ENCODE measurements at places on chromosomes 16 and 17.

- no peak for DNase-seq
Measured at GRCh38 chr17:79910985-79911361, 71.7 kb upstream of the CBX4 start.

- no peak for DNase-seq
Measured at GRCh38 chr16:72926177-72927070, 121.5 kb downstream of the ZFHX3 start.

DNA sequence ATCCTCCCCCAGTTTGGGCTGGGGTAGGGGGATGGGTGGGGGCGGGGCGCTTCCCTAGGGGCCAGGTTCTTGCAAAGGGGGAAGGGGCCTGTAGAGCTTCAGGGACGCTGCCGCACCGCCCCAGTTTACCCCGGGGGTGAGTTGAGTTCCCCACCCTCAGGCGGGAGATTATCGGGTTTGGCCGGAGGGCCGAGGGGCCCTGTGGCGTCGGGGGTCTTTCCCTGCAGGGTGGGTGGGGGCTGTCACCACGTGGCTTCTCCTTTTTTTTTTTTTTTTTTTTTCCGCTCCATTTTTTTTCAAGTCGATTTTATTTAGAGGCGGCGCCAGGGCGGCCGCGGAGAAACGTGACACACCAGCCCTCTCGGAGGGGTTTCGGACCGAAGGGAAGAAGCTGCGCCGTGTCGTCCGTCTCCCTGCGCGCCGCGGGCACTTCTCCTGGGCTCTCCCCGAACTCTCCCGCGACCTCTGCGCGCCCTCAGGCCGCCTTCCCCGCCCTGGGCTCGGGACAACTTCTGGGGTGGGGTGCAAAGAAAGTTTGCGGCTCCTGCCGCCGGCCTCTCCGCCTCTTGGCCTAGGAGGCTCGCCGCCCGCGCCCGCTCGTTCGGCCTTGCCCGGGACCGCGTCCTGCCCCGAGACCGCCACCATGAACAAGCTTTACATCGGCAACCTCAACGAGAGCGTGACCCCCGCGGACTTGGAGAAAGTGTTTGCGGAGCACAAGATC, at the start of gene IGF2BP1:
IGF2BP1 (plus strand) TSS at position 283 of the 724 bp plus-strand sequence; CDS start at position 644, 361 bp downstream.
- DNase-seq = no peak

DNA sequence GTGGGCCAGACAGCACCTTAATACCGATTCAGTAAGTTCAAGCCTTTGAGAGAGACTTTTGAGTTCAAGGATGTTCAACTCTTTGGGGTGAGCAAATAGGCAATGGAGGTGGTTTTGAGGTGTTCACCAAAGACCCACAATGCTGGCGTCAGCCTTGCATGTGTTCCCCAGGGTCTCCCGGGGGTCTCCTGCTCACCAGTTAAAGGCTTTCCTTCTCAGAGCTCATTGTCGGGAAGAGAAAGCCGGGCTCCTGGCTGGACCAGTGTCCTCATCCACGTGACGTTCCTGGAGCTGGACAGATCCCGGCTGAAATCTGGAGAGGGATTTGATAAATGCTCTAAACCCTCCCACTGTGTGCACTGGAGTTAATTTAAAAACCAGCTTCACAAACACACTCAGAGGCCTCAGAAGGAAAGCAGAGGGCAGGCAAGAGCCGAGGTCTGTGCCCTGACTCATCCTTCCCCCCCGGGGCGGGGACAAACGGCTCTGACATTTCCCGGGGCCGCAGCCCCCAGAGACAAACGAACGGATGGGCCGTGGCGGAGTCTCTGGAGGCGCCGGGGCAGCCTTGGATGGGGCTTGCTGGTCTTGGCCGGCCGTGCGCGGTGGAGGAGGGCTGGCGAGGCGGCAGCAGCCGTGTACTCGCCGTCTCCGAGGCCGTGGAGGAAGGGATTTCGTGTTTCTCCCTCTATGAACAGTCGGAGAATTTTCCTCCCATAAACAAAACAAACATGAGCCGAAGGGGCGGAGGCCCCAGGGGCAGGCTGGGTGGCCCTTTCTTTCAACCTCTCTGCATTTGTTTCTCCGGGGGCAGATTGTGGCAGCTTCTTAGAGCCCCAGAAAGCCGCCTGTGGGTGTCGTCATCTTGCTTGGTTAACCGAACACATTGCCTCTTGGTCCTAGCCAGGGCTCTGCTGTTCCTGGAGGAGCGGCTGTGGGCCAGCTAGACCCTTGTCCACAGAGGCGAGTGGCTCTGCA, 94.2 kb downstream of the NTN1 start:
- no peak for DNase-seq

GRCh38 chr17:81250286-81251093, 11.4 kb downstream of the NDUFAF8 start:
- no peak for DNase-seq

GRCh38 chr17:53061446-53061845, 761.3 kb upstream of the KIF2B start:
- DNase-seq = no peak

DNA sequence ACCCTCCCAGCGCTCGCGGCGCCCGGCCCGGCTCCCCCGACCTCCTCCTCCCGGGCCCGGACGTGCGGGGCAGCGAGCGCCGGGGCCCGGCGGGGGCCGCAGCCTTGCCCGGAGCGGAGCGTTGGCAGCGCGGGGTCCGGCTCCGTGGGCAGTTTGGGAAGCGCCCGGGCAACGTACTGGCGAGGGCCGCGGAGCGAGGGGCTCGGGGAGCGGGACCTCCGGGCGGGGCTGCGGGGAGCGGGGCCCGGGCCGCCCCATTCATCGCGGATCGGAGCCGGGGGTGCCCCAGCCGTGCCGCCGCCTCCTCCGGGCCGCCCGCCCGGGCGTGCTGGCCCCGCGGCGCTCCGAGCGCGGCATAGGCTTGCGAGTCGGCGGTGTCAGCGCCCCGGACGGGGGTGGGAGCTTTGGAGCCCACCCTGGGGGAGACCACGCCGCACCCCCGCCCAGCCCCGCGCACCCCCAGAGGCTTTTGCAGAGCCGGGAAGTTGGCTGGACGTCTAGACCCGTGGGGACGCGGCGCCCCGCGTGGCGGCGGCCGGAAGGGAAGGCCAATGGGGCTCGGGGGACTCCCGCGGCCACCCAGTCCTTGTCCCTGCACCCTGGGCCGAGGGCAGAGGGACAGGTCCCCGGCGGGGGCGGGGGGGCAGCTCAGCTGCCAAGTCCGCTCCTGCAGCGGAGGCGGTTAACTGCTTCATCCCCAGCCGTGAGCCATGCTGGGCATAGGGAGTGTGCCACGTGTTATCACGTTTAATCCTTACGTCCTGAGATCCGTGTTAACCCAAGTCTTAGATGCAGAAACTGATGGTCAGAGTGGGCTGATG, 852 bp downstream of the ZNF469 start:
- no peak for DNase-seq

DNA sequence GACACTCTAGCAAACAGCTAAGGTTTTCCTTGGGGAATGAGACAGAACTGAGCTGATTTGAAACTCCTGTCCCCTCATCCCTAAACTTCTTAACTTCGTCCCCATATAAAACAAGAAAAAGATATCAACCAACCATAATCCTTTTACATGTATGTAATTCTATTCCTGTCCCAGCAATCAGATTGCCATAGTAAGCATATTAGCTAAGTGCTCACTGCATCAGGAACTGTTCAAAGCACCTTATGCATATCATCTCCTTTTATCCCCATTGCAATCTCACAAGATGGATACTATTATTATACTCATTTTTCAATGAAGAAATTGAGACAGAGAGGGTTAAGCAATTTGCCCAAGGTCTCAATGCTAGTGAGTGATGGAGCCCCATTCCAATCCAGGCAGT, 6.8 kb downstream of the KIF18B start:
- no peak for DNase-seq

DNA sequence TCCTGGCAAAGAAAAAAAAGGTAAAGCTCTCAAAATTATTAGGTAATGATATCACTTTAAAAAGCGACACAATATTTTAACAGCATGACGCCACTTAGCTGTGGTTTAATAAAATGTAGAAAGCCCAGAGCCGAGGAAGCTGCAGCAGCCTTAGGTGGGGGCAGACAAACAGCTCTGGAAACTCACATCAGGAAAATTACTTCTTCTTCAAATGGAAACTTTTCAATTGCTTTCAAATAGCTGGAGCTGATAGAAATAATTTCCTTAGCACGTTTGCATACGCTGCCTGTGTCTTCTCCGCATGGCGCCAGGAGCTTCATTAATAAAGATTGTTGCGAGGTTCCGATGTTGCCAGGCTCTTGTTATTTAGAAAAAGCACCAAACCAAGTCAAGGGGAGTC, 835.3 kb upstream of the EEF2KMT start:
- DNase-seq = no peak

GRCh38 chr16:27471661-27472060, 69.7 kb downstream of the IL21R start:
- DNase-seq = no peak

DNA sequence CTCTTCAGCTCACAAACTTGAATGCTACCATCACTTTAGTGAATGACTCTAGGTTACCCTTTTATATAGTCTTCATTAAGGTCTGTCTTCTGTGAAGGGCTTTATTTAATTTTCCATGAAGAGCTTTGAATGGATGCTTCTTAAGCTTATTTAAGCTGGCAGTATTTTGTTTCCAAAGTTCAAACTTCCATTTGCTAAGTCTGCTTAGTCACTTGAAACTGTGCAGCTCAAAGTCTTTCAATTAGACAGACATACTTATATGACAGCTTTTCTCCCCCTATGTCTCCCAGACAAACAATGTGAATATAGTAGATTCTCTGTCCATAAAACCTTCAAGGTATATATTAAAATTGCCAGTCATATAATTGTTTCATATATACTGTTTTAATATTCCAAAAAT, 23.5 kb downstream of the TXNDC11 start:
- DNase-seq = no peak

DNA sequence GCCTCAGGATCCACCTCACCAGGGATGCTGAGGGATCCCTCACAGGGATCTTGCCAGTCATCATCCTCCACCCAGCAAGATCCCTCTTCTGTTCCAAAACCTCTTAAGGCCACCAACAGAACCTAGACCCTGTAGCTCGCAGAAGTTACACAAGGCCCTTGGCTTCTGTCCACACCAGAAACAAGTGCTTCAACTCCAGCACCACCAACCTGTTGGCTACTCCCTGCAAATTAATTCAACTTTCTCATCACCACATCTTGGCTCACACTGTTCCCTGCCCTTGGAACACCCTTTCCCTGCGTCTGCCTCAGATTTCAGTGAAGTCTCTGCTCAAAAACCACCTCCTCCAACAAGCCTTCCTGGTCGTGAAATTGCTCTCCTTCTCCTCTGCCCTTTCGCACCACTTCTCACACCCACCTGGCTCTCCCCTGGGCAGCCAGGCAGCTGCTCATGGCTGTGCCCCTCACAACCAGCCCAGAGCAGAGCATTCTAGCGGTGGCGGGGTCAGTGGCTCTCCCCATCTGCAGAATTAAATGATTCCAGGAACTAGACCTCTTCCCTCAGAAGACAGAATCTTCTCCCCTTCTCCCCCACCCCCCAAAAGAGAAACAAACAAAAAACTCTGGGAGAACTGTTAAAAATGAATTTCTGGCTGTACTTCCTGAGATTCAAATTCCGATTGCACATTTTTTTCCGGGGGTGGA, 1.8 kb downstream of the PLLP start:
- no peak for DNase-seq

GRCh38 chr16:51982715-51983680, 563.9 kb downstream of the TOX3 start:
- DNase-seq = no peak

- no peak for DNase-seq
Measured at GRCh38 chr16:6846452-6846851, 486.2 kb upstream of the RBFOX1 start.

DNA sequence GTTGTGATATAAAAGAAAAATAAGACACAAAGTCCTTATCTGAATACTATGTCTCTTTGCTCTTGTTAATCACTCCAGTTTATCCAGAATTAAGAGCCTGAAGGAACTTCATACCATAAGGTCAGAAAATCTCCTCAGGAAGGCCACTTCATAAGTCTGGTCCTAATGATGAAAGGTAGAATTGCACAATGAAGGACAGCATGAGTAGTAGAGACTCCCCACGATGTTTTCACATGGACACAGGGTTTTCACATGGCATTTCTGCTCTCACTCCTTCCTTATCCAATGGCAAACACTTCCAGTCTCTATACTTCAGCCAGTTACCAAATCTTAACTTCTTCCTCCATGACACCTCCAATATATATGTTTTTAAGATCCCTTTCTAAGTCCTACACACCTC, 10.2 kb upstream of the C17orf78 start:
- DNase-seq = no peak

DNA sequence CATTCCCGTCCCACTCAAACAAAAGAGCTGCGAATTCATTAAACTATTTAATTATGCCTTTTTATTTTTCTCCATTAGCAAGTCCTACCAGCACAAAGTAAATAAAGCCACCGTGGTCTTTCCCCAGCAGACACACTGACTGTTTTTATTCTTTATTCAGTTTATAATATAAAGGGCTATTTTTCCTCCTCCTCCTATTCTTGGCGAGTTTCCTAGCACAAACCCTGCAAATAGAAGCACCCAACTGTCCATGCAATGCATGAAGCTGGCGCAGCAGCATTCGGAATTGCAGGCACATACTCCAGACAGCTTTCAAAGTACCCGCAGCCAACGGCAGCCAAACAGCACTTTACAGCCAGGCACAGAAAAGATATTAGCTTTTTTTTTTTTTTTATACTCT, 583.4 kb upstream of the PSMD7 start:
- no peak for DNase-seq

GRCh38 chr17:48052956-48053757, 5.0 kb downstream of the NFE2L1 start:
- DNase-seq = no peak

- no peak for DNase-seq
Measured at GRCh38 chr17:77361986-77362620, 221.3 kb downstream of the SEC14L1 start.

GRCh38 chr17:33127706-33128105, 136.1 kb downstream of the SPACA3 start:
- DNase-seq = no peak

GRCh38 chr17:9330611-9331271, 244.9 kb downstream of the STX8 start:
- no peak for DNase-seq

GRCh38 chr17:76000755-76001521, at the start of gene CDK3:
TSS of gene CDK3 (plus strand) at chr17:76000855. CDS start at chr17:76001426, 571 bp downstream.
- no peak for DNase-seq

GRCh38 chr16:52552643-52553042, 5.7 kb upstream of the TOX3 start:
- DNase-seq = no peak

DNA sequence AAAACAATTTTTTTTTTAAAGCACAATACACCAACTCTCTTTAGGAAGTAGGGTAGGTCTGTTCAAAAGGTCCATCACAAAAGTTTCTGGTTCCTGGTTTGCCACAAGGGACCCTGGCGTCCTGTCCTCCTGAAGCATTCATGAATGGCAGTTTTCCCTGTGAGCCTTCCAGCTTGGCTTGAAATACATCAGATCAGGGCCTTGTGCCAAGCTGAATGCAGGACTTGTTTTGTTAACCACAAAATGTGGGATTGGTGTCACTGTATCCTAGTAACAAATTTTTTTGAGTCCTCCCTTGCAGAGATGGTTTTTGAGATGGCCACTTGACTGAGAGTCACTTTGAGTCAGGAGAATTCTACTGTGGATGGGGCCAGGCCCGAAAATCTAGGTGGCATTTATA, 3.9 kb downstream of the GNAO1 start:
- no peak for DNase-seq
